ENCODE measurements at places on chromosomes 5 and 9.

DNA sequence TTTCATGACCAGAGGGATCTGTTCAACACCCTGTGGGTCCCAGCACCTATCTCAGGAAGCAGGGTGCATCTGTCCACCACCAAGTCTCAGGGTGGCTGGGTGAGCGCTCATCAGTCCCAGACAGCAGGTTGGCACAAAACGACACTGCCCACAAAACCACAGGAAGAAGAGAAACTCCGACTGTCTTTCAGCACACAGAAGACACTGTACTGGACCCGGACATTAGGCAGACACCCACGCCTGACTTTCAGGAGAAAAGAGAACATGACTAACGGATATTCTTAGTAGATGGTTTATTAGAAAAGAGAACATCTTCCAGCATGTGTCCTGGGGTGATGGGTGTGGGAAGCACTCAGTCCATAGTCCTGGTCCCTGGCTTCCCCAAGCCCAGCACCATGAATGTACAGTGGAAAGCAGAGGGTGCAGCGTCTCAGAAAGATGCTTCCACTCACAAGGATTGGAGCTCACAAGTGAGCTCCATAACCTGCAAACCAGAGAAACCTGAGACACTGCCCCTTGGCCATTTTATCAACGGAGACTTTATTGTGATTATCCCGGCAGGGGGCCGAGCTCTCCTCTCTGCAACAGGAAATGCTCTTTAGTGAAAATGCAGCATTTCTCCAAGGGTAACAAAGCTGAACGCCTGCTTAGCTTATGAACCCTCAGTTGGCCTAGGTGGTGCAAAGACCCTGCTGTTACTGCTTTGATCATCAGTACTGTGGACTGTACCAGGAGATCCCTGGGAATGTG lies 35.8 kb upstream of the LCP2 start:
- no peak for DNase-seq

- no peak for DNase-seq
Measured at GRCh38 chr9:136622538-136622948, 40.2 kb upstream of the EGFL7 start.

- no peak for DNase-seq
Measured at GRCh38 chr5:9233712-9234111, 312.2 kb downstream of the SEMA5A start.

GRCh38 chr9:24382566-24382965 lies 163.1 kb downstream of the IZUMO3 start:
- no peak for DNase-seq

GRCh38 chr9:82152181-82152580 lies 163.6 kb downstream of the SPATA31D1 start:
- no peak for DNase-seq

DNA sequence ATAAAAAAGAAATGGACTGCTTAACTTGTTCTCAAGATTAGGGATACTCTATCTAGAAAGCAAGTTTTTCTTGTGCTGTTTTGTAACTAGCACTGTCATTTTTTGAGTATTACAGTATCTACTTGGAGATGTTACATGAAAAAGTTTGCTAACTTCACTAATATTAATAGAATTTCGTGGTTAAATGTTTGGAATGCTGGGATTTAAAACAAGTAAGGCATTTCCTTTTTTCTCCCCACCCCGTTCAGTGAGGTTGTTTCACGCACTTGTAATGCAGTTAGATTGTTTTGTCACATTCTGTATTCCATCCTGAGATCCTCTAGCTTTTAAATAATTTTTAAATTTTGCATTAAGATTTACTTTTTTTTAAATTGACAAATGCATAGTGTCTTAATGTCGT lies 20.0 kb upstream of the TEK start:
- DNase-seq = no peak

GRCh38 chr9:79637177-79637925 lies 65.6 kb downstream of the TLE4 start:
- DNase-seq = no peak

DNA sequence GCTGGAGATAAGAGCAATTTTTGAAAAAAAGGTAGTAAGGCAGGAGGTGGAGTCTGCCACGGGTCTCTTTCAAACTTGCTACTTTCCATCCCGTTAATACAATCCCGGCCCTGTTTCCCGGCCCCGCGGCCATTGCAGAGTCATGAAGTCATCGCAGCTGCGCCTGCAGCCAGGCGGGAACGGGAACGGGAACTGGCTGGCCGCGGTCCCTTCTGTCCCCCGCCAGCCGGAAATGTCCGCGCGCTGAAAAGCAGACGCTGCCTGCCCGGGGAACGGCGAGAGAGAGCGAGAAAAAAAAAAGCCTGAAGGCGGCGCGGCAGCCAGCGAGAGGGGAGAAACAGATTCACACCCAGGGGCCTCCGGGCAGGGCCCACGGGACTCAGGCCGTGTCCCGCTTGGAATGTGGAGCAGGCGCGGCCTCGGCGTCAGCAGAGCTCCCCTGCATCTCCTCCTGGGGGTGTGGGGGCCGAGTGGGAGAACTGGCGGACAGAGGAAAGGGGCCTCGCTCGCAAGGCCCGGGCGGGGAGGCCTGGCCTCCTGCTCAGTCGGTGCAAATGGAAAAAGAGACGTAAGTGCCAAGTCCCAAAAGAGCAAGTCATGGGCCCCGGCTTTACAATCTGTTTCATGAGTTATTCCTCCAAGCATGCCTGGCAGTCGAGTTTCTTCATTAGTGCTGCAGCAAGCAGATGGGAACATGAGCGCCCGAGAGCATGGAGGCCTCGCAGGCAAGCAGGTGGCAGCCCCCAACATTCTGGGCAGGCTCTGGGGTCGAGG lies 201.2 kb upstream of the GAS1 start:
- no peak for DNase-seq

DNA sequence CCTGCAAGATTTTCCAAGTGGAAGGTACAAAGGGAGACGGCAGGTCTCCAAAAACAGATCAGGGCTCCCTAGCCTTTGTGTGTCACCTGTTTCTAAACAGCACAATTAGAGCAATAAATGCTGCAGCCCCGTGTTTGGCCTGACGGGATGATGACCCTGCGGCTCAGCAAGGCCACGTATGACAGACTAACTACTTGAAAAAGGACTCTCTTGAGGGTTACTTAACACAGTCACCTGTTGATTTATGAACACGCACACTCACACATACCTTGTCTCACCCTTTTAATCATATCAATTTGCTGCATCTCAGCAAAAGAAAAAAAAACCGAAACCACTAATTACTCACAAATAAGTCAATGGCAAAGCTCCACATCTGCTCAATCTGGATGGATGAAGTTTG lies 199.6 kb upstream of the GAS1 start:
- no peak for DNase-seq

DNA sequence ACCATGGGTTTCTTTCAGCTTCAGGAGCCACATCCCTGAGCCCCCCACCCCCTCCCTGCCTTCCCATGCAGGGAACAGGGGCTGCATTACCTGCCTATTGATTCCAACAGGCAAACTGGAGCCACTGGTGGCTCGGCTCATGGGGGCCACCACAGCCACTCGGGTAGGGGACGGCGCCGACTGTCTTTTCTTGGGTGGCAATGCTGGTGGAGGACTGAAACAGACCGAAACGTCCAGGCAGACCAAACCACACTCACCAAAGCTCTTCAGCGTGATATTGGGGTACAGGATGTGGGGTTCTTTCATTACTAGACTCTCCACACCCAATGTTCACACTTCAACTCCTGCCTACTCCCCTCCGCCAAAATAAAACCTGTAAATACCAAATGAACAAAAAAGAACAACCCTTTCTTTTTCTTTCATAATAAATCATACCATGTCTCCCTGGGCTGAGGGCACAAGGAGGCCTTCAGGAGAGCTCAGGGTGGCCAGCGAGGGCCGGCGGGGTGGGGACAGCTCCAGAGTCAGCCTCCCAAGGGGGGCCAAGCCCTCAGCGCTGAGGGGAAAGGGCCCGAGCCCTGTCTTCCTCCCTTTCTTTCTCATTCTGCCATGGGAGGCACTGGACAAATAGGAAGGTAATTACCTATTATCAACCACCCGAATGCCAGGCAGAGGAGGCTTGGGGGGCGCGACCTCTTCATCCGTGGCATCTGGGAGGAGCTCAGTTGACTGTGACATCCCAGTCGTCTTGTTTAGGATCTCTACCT lies 83.3 kb downstream of the PRRT1B start:
- no peak for DNase-seq

DNA sequence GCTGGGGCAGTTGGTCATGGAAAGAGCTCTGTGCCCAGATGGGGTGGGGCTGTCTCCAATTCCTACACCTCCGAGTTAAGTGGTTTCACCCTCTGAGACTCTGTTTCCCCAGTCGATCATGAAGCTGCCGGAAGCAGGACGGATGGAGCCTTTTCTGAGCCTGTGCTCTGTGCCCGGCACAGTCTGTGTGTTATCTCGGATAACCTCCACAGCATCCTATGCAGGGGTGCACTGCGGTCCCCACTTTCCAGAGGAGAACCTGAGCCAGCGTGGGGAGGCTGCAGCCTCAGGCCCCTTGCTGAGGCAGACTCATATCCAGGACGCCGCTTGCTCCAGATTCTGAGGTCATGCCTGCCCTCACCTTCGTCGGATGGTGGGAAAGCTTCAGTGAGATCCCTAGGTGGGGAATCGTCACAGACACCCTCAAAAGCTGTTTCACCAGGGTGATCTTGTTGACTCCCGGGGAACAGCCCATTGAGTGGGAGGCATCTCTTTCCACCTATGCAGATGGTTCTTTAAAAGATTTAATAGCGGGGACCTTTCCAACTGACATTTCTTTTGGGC lies 6.9 kb upstream of the COL5A1 start:
- DNase-seq = no peak

GRCh38 chr9:133680250-133680975 lies 44.2 kb downstream of the DBH start:
- no peak for DNase-seq
